Colonic mucosa (tissue), 4 donors: ENCODE measurements at places on chromosomes 5 and 9. TPM values are rescaled to one million over a fixed set of nuclear protein-coding genes. Genes with fewer than 3 reads are reported as not detected.
A peak's percentile ranks its signal among the peaks of the same experiment; 100 is the strongest.

- DNase-seq, result no peak
Measured at GRCh38 chr9:116491219-116491618, 195.9 kb upstream of the TRIM32 start.

- DNase-seq, result no peak
Measured at GRCh38 chr5:56309262-56309826, 76.2 kb upstream of the ANKRD55 start.

GRCh38 chr5:161299053-161299452 lies 247.5 kb downstream of the GABRB2 start:
- DNase-seq, result no peak

- DNase-seq, result no peak
Measured at GRCh38 chr5:66596636-66597182, 516 bp downstream of the MAST4 start.

GRCh38 chr5:94613583-94613982 lies 4.8 kb downstream of the KIAA0825 start:
- DNase-seq, result no peak

DNA sequence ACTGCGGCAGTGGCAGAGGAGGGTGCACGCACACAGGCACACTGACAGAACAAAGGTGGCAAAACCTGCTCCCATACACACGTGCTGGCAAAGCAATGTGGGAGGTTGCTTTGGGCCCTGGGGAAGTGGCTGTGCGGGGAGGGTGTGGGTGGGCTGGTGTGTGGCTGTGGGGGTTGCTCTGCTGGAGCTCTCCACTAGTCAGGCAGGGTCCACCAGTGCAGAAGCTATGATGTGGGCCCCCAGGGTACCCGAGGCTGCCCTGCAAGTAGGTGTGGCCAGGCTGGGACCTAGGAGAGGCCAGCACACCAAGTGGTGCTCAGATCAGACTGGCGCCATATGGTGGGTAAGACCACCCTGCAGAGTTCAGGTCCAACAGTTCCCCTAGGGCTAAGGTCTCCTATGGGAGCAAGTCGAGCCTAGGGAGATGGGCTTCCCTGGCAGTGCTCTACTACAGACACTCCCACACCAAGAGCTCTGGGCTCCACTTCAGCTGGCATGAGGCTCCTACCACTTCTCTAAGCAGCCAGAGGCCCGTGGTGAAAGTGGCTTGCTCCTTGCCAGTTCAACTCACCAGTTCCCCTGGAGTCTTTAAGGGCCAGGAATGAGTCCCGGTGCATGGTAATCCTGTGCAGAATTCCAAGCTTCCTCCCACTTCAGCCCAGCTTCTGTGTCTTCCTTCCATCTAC lies 46.2 kb upstream of the IFNE start:
- DNase-seq, result no peak

- DNase-seq, result no peak
Measured at GRCh38 chr5:80284720-80285119, 28.9 kb upstream of the SERINC5 start.

DNA sequence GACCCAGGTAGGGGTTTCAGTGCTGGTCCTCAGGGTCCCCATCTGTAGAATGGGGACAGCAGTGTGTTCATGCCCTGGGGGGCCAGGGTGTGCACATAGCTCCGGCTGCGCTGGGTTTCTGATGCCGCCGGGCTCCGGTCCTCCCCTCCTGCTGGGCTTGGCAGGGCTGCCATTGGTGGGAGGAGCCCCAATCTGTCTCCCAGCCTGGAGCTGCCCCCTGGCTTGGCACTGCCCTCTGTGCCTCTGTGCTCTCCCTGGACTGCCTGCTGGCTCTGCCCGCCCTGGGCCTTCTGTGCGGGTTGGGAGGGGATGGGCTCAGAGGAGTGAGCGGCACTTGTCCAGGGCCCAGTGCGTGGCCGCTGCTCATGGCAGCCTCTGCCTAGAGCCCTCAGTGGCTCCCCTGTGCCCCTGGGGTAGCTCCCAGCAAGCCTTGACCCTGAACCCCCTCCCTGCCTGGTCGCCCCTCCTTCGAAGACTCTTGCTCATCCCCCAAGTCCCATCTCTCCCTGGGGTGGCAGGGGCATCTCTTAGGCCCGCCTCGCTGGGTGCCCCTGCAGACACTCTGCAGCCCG lies 35.7 kb downstream of the RXRA start:
- DNase-seq, result no peak

- no peak for DNase-seq
Measured at GRCh38 chr5:124908581-124909451, 162.4 kb upstream of the ZNF608 start.

GRCh38 chr9:75360252-75360651 lies 271.9 kb downstream of the OSTF1 start:
- DNase-seq, result no peak

GRCh38 chr5:34655354-34655991 lies 655 bp upstream of the RAI14 start:
- peak; percentile 62 for DNase-seq

- no peak for DNase-seq
Measured at GRCh38 chr9:20786807-20787206, 102.7 kb downstream of the FOCAD start.

LCN10 gene
- 0.11 TPM for total RNA-seq

LNPEP gene
- 23.7 TPM for total RNA-seq

NR2F1 gene
- 2.7 TPM for total RNA-seq

KCNV2 gene
- total RNA-seq, result not detected

LPAR1 gene
- 16.5 TPM for total RNA-seq
